ENCODE measurements at places on chromosomes 13 and 19. TPM values are rescaled to one million over a fixed set of nuclear protein-coding genes. Genes with fewer than 3 reads are reported as not detected.

DNA sequence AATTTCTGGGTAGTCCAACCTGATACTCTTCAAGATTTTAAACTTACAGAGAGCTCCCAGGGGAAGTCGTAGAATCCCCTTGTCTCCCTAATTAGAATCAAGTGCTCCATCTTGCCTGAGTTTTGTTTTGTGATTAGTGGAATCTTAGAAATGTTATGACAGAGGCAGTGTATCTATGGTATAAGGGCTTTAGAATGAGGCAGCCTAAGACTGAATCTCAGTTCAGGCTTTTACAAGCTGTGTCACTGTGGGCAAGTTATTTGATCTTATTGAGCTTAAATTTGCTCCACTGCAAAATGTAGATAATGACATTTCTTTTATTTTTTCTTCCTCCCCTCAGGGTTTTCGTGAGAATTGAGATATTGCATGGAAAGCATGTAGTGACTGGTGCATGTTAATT is 215.5 kb downstream of the POSTN start:
- DNase-seq: no peak

GRCh38 chr19:44367024-44367423 is 10.5 kb upstream of the ZNF112 start:
- DNase-seq: no peak

The RGL3 gene
- 9.9 TPM for polyA plus RNA-seq

The HCN2 gene
- polyA plus RNA-seq: 85.8 TPM

- DNase-seq: no peak
Observed at GRCh38 chr19:49710372-49710951, 19.5 kb downstream of the CPT1C start.

DNA sequence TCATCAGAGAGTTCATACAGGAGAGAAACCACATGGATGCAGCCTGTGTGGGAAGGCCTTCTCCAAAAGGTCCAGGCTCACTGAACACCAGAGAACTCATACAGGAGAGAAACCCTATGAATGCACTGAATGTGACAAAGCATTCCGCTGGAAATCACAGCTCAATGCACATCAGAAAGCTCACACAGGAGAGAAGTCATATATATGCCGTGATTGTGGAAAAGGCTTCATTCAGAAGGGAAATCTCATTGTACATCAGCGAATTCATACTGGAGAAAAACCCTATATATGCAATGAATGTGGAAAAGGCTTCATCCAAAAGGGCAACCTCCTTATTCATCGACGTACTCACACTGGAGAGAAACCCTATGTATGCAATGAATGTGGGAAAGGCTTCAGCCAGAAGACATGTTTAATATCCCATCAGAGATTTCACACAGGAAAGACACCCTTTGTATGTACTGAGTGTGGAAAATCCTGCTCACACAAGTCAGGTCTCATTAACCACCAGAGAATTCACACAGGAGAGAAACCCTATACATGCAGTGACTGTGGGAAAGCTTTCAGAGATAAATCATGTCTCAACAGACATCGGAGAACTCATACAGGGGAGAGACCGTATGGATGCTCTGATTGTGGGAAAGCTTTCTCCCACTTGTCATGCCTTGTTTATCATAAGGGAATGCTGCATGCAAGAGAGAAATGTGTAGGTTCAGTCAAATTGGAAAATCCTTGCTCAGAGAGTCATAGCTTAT is 17.7 kb downstream of the ZNF613 start:
- DNase-seq: no peak
